ENCODE measurements at places on chromosomes 7 and 10.

DNA sequence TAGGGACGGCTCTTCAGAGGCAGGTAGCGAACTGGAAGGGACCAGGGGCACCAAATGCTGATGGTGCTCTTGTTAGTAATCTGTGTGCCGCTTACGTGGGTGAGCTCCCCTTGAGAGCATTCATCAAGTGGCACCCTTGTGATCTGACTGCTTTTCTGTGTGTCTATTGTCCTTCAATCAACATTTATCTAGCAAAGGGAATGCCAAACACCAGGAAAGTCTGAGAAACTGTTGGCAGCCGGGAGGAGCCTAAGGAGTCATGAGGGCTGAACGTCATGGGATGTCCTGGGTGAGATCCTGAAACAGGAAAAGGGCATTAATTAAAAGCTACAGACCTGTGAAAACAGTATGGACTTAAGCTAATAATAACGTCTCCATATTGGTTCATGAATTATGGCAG, 733.1 kb downstream of the TYW1 start:
- DNase-seq, result no peak

- DNase-seq, result no peak
Observed at GRCh38 chr7:92761391-92762097, 74.8 kb downstream of the CDK6 start.

DNA sequence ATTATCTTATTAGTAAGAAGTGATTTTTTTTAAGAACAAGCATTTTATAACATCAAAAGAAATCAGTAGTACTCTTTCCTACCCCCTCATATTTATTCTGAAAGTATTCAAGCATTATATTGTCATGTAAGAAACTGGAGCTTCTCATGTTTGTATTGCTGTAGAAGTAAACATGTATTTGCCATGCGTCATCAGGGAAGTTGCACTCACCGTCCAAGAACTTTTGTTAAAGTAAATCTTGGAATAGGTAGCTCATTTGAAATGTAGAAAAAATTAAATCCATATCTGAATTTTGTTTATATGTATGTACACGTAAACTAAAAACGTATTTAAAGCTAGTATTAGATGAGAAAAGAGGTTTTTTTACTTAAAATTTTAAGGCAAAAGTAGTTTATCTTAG, 96.8 kb downstream of the PTEN start:
- no peak for DNase-seq

DNA sequence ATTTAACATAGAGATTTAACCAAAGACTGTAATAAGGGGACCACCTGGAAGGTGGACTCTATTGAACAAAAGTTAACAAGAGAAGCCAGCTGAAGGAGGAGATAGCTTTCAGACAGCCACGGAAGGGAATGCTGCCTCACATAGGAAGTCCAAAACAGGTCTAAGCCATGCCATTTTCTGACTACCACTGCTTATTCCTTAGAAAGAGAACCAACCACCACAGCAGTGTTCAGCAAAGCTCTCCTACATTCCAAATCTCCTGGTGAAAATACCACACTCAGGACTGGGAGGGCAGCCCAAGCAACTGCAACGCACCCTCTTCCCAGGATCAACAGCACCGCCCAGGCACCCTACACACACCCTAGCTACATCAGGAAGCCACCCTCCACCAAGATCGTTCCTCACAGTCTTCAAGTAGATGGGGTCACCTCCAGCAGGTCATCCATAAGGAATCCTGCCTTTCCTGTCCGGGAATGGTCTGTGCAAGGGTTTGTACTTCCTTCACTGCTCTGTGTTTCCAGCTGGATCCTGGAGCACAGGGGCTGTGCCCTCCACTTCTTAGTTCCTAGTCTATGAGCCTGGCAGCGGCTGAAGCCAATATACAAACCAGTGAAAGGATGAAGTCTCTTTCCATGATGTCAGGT, 2.5 kb downstream of the KIAA1549 start:
- no peak for DNase-seq

- no peak for DNase-seq
Observed at GRCh38 chr10:8416192-8416701, 361.8 kb downstream of the GATA3 start.

- DNase-seq, result no peak
Observed at GRCh38 chr7:30986738-30987137, 23.0 kb downstream of the GHRHR start.

GRCh38 chr7:26413007-26413691, 121.5 kb downstream of the SNX10 start:
- DNase-seq, result no peak

DNA sequence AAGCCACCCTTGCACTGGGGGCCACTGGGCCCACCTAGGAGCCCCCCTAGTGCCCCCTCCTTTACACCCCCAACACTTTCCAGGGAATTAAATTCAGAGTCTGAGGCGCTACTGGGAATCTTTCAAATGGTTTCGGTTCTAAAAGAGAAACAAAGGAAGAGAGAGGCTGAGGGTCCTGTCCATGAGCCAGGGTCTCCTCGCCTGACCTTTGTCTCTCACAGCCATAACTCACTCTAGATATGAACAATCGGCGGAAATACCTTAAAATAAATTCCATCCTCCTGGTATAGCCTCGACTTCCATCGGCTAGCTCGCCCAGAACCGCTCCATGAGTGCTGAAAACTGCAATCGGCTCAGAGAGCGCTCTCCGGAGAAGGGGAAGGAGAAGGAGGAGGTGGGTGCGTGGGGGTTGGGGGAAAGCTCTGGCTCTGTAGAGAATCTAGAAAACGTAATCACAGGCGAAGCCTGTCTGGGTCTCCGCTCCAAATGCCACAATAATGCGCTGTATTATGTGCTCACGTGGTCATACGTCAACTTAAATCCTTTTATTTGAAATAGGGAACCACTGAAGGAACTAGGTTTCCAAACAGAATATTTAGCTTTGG, 12.6 kb downstream of the HOXA4 start:
- no peak for DNase-seq

DNA sequence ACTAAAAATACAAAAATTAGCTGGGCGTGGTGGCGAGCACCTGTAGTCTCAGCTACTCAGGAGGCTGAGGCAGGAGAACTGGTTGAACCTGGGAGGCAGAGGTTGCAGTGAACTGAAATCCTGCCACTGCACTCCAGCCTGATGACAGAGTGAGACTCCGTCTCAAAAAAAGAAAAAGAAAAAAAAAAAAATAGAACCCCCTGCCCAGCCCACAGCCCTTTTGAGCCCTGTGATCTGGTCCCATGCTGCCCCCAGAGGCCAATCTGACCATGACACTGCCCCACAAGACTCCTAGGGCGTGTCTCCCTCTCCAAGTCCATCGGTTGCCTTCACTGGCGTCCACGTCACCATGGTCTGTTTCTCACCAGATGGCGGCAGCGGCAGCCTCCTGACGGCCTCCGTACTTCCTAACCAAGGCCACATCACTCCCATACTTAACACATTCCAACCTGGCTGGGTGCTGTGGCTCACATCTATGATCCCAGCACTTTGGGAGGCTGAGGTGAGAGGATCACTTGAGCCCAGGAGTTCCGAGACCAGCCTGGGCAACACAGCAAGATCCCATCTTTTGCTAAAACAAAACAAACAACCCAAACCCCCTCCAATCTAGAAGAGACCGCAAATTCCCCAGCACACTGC, 18.0 kb downstream of the STX1A start:
- DNase-seq, result no peak

DNA sequence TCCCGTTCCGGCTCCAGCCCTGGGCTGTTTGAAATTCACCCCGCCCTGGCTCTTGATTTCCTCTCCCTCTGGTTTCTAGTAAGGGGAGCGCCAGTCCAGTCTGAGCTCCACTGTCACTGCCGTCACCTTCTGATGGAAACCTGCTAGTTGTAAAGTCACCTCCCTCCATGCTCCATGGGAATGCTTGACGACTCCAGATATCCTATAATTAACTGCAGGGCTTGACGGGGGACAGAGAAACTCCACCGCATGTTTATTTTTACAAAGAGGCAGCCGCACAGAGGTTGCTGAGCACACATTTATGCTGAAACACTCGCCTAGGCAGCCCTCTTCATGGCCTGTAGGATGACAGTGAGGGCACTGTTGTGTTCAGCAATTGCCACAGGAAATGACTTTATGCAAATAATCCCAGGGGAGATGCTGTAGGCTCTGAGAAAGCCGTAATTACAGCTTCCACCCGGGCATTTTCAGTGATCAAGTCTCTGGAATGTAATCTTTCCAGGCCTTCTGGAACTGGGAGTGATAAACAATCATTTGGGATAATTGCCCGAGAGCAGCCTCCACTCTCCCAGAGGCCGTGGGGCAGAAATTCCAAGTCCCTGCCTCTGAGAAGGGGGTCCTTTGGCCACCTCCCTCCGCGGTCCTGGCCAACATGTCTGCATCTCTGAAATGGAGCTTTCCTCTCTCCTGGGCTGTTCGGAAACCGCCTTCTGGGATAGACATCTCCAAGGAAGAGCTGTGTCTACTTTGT, 300.5 kb downstream of the KLF6 start:
- DNase-seq, result no peak

DNA sequence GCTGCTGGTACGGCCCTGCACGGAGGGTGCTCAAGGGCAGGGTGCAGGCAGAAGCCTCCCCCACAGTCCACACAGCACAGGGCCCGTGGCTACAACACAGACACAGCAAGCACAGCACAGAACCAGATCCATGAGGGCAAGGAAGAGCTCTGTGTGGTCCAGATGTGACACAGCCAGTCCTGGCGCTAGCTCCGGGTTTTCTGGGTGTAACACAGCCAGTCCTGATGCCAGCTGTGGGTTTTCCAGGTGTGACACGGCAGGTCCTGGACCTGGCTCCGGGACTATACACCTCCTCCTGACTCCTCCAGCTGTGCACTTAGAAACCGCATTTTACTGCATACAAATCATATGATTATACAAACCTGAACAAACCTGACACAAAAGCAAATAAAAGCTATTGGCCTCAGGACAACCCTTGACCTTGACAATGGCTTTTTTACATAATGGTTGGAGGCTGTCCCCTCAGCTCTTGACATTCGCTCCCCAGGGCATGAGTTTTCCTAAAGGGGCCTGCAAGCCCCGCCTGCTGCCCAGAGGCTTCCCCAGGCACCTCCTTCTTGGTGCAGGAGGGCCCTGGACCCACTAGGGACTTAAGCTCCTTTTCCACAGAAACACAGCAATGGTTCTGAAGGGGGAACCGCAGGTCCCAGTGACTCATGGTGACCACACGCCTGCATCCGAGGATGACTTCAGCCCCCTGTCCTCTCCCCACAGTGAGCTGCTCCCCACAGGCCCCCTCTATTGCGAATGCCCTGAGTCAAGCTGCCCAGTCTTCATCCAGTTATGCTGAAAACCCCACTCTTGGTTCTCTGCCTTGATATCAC, 209.6 kb downstream of the PTPRN2 start:
- DNase-seq, result no peak
